ENCODE measurements at places on chromosomes 2 and 18.

DNA sequence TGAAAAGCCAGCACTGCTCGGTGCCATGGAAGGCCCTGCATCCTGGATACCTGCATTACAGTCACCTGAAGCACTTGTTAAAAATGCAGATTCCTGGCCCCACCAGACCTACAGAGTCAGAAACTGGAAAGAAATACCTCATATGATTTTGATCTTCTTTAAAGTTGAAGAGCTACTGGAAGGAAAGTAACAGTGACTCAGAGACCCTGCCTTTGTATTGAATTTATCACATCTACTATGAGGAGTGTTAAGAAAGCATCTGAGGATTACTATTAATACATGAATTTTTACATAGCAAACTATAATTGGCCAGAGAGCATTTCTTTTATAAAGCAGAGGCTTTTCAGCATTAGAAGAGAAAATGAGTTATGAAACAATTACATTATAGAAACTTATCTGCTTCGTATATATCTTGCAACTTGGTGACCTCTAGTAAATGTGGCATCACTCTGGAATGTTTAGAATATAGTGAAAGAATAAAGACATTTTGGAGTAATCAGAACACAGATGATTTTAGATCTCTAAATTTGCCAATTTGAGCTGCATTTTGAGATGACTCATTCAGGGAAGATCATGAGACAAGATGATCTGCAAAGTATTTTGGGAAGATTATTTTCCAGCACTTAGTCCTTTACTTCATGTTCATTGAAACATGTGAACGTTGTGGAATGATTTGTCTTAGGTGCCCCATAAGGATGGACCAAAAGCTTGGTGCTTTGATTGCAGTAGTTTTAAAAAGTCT lies 12.2 kb downstream of the PTPRM start:
- no peak for DNase-seq

DNA sequence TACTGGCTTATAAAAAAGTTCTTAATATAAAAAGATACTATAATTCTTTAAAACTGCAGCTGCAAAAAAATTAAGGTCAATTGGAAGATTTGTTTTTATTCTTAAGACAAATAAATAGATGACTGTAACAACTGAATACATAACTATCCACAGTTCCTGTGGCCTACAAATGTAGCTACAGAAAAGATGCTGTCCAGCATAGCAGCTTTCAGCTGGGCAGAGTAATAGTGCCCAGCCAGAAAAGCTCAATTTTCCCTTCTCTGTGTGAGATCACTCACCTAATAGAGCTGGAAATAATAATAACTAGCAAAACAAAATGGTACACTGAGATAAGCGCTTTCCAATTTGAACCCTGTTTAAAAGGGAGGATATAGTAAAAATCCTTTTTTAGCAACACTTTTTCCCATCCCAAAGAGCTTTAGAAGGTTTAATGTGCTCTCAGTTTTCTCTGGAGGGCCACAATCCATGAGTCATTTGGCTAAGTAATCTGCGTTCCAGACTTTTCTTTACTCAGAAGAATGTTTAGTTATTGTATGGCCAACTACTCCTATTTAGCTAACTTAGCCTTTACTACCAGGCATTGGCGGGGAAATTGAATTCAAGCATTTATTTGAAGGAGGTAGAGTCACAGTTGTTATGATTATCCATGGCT lies 158.1 kb upstream of the SLC39A10 start:
- DNase-seq = no peak

DNA sequence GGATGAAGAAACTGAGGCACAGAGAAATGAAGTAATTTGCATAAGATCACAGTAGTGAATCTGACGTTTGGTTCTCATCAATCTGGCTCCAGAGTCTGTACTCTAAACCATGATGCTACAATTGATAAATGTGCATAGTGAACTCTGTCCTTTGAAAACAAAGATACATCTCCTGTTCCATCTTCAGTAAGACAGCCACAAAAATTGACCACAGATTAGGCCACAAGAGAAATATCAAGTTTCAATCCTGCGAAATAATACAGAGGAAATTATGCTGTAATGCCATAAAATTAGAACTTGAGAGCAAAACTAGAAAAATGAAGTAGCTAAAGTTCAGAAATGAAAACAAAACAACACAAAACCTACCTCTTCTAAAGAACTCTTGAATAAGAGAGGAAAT lies 28.4 kb downstream of the FAM98A start:
- no peak for DNase-seq

- DNase-seq = no peak
Observed at GRCh38 chr2:233402346-233402745, 48.1 kb downstream of the DGKD start.

DNA sequence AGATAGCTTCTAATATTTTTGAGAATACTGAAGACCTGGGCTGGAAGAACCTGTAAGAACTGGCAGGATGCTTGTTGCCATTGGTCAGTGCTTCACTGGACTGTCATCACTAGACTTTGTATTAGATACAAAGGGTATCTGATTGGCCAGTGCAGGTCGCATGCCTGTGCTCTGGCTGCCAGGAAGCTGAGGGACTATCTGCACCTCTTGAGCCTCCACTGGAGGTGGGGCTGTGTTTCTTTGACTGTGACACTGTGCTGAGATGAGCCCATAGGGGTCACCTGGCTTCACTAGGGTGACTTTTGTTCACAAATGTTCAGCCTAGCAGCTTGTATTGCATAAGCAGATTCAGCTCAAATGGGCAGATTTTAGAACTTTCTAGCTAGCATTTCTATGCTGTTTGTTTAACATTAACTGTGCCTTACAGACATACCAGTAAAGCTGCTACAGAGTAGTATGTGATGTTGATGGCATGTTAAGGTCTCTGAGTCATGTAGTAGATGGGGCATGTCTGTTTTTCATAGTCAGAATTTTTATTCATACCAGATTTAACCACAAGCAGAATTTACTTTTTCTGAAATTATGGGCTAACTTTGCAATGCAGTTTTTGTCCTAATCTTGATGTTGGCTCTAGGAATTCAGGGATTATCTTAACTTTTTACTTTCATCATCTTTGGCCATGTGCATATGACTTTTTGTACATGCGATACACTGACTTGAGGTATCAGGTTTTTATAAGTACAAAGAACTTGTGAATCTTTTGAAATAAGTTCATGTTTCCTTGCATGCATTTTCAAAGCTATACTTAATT lies 56.1 kb downstream of the RHBDD1 start:
- no peak for DNase-seq

- DNase-seq = no peak
Observed at GRCh38 chr2:127158614-127159290, 51.8 kb upstream of the BIN1 start.

GRCh38 chr2:9753665-9754531 lies 89.4 kb upstream of the TAF1B start:
- peak; percentile 41 for DNase-seq

DNA sequence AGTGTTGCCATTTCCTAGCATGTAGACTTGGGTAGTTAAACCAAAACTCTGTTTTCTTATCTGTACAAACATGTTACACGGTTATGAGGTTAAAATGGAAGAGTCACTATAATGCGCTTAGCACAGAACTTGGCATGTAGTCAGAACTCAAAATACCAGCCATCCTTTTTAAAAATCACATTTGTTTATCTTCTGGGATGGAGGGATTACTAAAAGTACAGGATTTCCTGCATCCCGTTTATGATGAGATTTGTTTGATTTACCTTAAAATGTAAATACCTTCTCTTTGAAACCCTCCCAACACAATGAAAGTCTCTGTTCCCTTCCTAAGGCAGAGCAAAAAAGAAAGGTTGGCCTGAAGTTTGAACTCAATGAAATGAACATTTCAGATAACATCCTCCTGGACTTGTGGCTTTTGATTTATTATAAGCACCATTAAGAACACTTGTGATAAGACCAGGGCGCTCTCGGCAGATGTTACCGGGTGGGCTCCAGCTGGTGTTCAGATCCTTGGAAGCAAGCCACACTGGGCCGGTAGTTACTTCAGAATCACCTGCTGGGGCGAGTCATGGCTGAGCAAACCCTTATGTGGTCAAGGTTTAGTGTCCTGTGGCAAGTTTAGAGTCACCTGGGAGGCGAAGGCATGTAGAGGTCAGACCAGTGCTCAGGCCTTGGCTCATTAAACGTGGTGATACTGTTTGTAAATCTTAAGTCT lies 105.7 kb downstream of the MGAT5 start:
- DNase-seq = no peak

DNA sequence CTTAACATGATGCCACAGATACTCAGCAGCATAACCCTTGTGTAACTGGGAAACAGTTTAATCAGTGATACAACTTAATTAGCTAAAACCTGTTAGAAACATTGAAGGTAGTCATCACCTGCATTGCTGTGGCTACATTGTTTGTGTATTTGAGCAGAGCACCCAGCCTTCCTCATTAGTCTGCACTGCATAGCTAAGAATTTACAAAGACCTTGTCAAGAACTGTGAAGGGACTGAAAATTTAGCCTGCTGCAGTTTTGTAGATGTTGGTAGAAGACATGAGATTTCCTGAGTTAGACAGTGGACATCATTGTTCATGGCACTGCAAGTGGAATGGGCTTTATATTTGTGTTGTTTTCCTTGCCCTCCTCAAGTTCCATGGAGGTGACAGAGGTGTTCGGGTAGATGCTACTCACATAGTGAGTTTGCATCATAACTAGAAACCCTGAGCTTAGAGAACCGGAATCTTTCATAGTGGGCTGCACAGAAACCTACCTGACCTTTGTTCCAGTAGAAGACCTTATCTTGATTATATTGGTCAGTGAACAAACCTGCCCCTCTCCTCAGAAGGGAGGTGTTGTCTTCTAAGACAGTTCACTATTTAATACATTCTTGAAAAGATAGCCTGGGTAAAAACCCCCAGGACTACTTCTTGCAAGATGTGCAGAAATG lies 12.5 kb downstream of the VAPA start:
- DNase-seq = no peak

- no peak for DNase-seq
Observed at GRCh38 chr18:21439431-21439846, 161.1 kb downstream of the ESCO1 start.

GRCh38 chr2:136582628-136583205 lies 182.6 kb upstream of the THSD7B start:
- no peak for DNase-seq

DNA sequence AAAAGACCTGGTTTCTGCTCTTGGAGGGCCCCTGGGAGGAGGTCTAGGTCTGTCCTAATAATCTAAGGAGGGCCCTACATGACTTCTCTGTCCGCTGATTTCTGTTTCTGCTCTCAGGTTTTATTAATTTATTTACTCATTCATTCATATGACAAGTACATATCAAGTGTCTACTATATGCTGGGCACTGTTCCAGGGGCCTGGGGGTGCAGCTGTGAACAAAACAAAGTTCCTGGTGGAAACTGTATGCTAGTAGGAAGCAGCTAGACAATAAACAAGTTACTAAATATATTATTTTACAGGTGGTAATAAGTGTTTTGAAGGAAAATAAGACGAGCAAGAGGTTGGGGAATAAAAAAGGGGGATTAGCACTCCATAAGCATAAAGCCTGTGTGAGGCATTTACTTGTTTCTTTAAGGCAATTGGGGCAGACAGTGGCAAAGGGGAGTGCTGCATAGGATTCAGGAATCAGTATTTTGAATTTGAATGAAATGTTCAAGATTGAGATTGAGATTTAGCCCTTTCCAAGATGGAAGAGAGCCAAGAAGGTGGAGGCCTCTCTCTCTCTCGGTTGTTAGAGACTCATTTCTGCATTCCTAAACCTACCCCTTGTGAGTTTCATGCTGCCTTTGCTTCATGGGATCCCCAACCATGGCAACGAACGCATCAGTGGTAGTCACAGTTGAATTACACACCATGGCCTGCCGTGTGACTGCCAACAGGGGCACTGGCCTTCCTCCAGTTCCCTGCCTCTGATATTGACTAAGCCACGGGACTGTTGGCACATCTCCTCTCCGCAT lies 28.3 kb downstream of the DRC1 start:
- no peak for DNase-seq

- DNase-seq = no peak
Observed at GRCh38 chr18:30487962-30488361, 554.6 kb downstream of the DSC3 start.

DNA sequence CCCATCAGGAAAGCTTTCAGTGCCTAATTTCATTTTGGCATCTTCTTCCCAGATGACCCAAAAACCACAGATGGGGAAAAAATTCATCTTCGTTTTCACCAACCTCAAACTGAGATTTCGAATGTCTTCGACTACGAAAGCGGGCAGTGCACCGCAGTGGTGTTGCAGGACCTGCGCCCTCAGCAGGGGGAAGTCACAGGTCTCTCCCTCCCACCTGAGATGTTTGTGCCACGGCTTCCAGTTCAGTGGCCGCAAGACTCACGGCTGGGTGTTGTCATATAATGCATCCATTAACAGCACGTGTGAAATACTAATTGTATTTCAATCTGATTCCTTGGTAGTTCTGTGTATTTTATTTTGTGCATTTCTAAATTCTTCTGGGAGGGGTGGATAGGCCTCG lies 66.2 kb upstream of the SALL3 start:
- DNase-seq = no peak

DNA sequence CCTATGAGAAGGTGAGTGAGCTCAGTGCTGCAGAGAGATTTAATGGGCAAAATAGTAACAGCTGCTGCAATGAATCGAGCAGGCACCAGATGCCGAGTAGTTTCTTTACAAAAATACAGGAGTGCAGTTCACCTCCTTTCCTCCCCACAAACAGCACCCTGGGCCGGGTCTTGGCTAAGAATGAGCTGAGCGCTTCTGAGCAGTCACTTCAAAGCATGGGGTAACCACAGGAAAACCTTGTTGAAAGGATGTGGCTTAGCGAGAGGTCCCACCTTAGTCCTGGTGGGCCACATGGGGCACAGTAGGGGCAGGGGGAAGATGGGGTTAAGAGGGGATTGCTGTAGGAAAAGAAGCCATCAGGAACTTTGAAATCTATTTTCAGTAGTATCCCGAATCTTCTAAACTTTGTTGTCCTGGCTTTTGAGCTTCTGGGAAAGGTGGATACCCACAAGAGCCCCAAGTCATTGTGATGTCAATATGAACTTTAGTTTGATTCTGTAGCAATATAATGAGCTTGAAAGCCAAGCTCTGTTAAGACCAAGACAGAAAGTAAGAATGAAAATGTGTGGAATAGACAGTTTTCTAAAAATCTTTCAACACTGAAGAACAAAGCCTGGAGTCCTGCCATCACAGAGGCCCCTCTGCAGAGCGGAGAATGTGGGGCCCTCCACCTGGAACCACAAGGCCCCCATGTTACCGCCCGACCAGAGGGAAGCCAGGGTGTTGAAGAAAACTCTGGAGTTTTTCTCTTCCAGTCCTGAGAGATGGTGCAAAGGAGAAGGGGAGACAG lies 101.0 kb upstream of the ZNF236 start:
- DNase-seq = peak; percentile 34
